ENCODE measurements at places on chromosomes 6 and 20.

- DNase-seq, result no peak
These were observed 59.7 kb downstream of the EDN3 start for GRCh38 chr20:59359906-59360725.

DNA sequence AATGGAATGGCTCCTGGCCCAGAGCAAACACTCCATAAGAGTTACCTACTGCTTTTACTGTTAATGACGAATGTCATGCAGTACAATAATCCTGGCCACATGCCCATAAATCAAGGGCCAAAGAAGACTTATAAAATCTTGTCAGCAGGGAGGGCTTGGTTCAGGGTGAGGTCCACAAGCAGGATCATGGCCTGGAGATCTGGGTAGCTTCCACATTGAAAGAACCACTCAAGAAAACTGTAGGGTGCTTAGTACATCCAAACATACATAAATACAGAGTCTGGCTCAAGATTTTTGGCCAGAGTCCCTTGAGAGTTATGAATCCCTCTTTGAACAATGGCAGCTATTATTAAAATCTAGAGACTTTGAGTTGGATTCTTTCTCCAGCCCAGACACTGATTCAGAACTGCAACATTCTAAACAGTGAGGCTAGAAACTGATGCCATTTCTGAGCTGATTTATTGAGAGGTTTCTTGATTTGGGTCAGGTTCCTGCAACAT lies 188.7 kb downstream of the CDC5L start:
- no peak for DNase-seq

- no peak for DNase-seq
These were observed 10.6 kb downstream of the SIRPG start for GRCh38 chr20:1646975-1647431.

DNA sequence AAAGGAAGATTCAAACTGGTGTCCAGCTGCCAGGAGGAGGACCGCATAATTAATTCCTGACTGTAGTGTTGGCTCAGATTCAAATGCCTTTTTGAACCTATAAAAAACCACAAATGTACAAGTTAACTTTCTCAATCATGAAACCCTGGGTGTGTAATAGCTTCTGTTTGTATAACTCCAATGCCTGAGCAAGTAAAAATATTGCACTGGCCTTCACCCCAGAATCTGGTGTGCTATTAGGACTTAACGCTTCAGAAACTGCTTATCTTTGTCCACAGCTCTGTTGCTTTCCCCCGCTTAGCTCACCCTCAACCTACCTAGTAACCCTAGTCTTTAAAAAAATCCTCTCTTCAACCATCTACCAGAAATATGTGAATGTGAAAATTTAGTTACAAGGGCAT lies 119.1 kb upstream of the MAP7 start:
- no peak for DNase-seq

- DNase-seq, result no peak
These were observed 47.3 kb downstream of the TSHZ2 start for GRCh38 chr20:53019464-53019863.

- no peak for DNase-seq
These were observed 55.6 kb downstream of the KIAA0408 start for GRCh38 chr6:127403636-127404035.

GRCh38 chr6:9563568-9563967 lies 851.3 kb downstream of the TFAP2A start:
- DNase-seq, result no peak

DNA sequence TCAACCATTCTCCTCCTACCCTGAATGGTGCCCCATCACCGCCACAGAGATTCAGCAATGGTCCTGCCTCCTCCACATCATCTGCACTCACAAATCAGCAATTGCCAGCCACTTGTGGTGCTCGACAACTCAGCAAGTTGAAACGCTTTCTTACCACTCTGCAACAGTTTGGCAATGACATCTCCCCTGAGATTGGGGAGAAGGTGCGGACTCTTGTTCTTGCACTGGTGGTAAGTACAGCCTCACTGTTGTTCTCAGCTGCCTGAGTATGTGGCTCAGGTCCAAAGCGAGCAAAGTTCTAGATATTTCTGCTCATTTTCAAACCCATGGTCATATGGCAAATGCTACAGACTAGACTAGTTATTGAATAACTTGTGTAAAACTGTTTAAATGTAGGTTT lies 51.0 kb upstream of the C20orf144 start:
- DNase-seq, result no peak

DNA sequence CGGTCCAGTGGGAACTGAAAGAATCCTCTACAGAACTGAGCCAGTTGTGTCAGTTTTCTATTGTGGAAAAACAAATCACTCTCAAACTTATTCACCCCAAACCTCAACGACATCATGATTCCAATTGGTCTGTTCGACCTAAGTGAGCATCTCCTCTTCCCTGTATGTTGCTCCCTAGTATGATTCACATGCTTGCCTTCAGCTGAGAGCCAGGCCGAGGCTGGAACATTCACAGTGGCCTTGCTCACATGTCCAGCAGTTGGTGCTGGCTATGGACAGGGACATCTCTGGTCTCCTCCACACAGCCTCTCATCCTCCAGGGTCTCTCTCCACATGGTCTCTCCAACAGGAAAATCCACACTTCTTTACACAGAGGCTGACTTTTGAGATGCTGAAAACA lies 28.3 kb upstream of the TMEM181 start:
- DNase-seq, result no peak
